ENCODE measurements at places on chromosomes 11 and 22.

DNA sequence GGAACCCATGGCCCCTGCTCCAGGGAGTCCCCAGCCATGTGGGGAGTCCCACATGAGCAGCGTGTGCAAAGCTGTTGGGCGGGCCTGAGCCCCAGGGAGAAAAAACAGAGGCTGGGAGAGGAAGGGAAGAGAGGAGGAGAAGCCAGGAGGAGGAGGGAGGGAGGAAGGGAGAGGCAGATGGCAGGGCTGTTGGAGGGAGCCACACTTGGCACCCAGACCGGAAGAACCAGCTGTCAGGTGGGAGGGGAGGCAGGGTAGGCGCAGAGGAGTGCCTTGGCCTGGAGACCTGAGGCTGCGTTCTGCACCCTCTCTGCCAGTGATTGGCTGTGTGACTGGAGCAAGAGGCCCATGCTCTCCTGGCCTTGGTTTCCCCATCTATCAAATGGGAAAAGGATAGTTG lies 6.7 kb downstream of the SYNGR1 start:
- DNase-seq: no peak

- DNase-seq: no peak
Observed at GRCh38 chr11:11444027-11444803, 91.2 kb upstream of the CSNK2A3 start.

DNA sequence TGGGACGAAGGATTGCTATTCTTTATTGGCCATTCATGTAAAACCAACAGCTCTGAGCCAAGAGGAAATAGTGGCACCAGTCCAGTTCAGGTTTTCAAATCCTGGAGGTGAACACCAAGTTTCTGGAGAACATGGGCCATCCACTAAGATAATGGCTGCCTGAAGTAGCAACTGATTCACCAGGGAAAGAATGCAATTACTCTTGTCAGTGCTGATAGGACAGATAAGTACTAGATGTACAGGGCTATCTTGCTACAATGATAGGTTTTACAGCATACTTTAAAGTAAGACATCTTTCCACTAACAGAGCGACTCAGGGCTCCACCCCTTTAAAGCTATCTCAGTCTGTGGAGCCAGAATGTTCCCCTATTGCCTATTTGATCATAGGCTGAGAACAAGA lies 36.8 kb upstream of the APOA1 start:
- no peak for DNase-seq

GRCh38 chr11:126135235-126136176 lies 72.8 kb upstream of the CDON start:
- no peak for DNase-seq

DNA sequence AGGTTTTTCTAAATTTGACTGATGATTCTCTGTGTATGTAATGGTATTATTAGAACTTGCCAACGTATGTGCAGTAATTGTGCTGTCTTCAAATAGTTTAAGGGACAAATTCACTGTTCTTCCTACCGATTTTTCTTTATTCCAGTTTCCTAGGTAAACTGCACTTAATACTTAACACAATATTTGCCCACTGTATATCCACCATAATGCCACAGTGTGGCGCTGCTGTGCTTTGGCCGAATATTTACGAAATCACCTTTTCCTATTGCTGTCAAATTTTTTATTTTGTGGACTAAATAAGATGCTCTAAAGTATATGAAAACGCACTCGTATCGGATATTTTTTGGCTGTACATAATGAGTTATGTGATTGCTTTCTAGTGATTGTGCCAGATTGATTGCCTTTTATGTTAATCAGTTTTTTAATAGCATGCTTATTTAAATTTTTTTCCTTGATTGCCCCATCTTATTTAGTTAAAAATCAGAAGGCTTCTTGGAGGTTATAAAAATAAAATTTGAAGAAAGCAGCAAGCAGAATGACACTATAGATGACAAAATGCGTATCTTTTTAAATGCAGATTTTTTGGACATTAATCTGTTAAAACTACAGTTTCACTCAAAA lies 10.5 kb downstream of the AASDHPPT start:
- DNase-seq: no peak

- DNase-seq: no peak
Observed at GRCh38 chr11:73323464-73323863, 15.4 kb downstream of the ARHGEF17 start.

DNA sequence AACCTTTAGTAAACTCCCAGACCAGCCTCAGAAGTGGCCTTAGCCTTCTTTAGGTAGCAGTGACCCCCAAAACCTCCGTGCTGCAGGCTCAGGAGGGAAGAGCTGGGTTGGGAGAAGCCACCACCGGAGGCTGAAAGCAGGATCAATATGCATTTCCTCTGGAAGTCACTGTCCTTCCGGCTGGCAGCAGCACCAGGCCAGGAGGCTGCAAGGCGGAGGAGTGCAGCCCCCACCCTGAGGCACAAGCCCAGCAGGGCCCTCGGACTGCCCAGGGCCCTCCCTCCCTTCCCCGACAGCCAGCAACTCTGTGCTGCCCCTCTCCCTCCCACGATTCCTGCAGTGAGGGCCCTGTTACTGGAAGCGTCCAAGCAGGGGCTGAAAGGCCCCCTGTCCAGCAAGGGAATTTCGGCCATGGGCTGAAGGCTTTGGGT lies 3.2 kb upstream of the NRXN2 start:
- no peak for DNase-seq

DNA sequence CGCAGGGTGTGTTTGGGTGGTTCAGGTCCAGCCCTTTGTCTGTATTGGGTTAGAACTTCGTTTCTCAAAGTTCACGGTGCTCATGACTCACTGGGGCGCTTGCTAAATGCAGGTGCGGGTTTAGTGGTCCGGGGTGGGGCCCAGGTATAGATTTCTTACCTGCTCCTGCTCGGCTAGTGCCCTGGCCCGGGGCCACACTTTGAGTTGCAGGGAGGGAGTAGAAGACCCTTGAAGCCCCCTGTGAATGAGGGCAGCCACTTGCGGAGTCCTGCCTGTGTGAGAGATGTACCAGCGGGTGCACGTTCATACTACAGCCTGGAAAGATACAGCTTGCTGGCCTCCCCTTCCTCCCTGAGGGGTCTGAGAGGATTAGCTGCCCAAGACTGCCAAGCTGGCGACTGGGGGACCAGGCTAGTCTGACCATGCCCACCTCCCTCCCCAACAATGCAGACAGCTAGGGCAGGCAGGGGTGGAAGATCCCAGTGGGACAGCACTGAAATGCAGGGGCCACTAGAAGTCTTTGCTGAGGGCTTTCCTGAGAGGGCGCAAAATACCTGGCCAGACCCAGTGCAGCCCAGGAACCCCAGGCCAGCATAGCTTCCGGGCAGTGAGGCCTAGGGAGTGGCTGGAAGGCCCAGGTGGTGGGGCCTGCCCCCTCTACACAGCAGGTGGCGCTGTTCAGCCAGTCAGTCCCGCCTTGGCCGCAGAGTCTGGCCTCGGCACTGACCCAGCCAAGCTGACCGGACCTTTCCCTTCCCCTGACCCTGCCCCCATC lies 5.1 kb upstream of the MYRF start:
- DNase-seq: no peak

DNA sequence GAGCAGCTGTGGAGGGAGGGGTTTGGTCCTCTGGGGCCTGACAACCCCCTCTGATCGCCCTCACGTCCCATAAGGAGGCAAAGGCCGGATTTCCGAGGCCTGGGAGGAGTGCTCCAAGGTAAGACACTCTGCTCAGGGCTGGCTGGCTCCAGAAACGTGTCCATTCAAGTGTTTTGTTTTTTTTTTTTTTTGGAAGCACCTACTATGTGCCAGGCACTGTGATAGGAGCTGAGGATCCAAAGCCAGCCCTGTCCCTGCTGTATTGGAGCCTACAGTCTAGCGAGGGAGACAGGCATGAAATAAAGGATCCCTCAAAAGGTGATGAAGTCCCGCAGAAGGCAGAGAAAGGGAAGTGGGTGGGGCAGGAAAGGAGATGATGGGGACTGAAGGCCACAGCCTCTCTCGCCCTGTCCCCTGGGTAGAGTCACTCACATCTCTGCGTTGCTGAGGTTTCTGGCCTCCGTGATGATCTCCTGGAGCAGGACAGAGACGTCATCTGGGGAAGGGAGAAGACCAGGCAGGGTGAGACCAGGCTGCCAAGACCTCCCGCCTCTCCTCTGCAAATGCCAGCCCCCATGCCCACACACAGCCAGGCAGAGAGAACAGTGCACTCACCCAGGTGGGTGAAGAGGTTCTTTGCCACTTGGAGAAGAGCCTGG lies 89.2 kb downstream of the PDE2A start:
- no peak for DNase-seq

GRCh38 chr11:18332891-18333290 lies 10.5 kb downstream of the GTF2H1 start:
- DNase-seq: no peak

DNA sequence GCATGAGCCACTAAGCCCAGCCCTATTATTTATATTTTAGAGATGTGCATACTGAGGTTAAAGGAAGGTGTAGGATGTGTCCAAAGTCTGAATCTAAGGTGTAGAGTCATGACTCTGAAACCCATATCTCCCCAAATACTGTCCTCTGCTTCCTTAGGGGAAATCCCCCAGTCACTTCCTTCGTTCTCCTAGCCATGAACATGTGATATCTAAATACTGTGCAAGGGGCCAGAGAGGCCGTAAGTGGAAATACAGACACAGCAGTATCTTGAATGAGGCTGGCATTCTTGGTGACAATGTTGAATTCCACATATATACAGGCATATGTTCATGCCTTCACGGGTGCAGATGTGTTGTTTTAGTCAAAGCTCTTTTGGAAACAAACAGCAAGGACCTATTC lies 21.3 kb upstream of the PATZ1 start:
- no peak for DNase-seq

GRCh38 chr22:38862375-38863329 lies 9.4 kb downstream of the CBX6 start:
- no peak for DNase-seq

GRCh38 chr22:19432133-19432851 lies at the start of gene MRPL40:
Gene MRPL40 (plus strand): TSS chr22:19432545. CDS start chr22:19432555, 10 bp downstream.
- peak; percentile 54 for DNase-seq

- no peak for DNase-seq
Observed at GRCh38 chr22:32501836-32502752, 27.5 kb downstream of the FBXO7 start.

GRCh38 chr11:65060913-65061408 lies 2.6 kb upstream of the NAALADL1 start:
- no peak for DNase-seq

- no peak for DNase-seq
Observed at GRCh38 chr11:124315052-124315451, 1.3 kb upstream of the OR8D1 start.

- no peak for DNase-seq
Observed at GRCh38 chr11:134597452-134597851, 185.4 kb upstream of the B3GAT1 start.

DNA sequence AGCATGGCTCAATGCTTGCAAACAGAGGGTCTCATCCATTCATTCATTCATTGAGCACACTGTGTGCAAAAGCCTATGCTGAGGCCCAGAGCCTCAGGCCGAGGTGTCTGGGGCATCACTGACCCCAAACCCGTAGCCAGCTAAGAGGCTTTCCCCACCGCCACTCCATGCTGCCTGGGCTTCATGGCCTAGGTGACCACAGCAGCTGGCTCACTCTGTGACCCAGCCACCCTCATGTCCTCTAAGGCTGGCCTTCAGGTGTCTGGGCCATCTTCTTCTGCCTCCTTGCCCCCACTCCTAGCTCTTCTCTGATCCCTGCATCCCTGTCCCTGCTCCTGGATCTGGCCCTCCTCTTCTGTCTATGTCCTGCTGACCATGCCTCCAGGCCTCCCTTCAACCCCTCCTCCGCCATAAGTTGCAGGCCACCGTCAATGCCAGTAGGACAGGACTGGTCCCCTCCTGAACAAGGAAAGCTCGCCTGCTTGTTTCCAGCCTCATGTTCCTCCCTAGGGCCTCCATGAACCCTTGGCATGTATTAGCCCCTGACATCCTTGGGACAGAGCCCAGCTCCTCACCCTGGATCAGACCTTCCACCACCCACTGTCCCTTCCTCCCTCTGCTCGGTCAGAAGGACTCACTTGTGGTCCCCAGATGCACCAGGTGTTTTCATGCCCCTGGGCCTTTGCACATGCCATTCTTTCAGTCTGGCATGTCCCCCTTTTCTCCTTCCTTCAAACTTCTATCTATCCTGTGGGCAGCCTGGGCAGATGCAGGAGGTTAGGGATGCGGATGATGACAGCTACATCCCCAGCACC lies 92.8 kb downstream of the MYEOV start:
- no peak for DNase-seq

GRCh38 chr11:44648109-44648508 lies 78.7 kb upstream of the TSPAN18 start:
- no peak for DNase-seq

- no peak for DNase-seq
Observed at GRCh38 chr11:93902921-93903320, 52.5 kb upstream of the VSTM5 start.

GRCh38 chr22:28043266-28043665 lies 124.2 kb upstream of the PITPNB start:
- DNase-seq: no peak

GRCh38 chr11:17153757-17154156 lies 54.0 kb downstream of the PIK3C2A start:
- DNase-seq: no peak

DNA sequence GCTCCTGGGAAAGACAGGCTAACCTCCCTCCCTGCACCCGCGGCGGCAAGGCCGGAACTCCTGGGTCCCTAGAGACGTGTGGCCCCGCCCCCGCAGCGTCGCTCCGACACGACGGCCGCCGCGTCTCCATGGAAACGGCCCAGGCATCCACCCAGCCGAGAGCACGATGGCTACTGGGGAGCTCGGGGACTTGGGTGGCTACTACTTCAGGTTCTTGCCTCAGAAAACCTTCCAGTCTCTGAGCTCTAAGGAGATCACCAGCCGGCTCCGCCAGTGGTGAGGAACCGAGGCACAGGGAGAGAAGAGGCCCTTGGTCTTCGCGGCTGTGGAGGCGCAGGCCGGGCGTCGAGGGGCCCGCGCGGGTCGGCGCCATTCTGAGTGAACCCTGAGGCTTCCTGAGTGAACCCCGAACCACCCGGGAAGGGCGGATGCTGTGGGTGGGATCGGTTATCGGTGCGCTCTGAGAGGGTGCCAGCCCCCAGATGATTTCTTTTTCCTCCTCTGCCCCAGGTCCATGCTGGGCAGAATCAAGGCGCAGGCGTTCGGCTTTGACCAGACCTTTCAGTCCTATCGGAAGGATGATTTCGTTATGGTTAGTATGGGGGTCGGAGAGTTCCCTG lies at the start of gene CFAP300:
Gene CFAP300 (plus strand): TSS at position 133 of the 620 bp plus-strand sequence. CDS start 34 bp downstream, at position 167.
- peak; percentile 9 for DNase-seq

DNA sequence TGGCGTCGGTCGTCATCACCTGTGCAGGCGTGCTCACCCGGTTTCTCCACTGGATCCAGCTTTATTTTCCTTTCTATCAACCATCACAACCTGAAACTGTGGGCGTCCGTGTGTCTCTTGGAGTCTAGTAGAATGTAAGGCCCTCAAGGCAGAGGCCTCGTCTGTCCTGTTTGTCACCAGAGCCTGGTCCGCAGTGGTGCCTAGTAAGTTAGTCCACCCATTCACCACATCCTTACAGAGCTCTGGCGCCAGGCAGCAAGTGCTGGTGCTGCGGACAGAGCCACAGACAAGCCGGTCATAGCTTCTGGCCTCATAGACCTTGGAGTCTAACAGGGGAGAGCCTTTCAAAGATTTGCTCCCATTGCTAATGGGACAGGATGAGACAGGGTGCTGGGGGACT lies 64.4 kb upstream of the PARVG start:
- no peak for DNase-seq

DNA sequence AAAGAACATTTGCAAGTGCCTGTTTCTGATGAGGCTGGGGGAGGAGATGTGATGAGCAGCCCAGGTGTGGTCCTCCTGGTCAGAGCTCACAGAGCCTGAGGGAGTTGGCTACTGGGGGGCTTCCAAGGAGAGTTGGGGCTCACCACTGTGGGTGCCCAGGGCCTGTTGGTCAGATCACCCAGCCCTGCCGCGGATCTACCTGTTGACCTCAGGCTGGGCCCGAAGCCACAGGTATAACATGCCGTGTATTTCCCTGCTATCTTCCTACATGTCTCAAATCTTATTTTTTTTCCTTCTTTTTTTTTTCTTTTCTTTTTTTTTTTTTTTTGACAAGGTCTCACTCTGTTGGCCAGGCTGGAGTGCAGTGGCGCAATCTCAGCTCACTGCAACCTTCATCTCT lies 199.7 kb upstream of the TBCEL start:
- no peak for DNase-seq

Data from AG04449 (cell line).